A172 (cell line): ENCODE measurements at places on chromosomes 5 and 9. TPM values are rescaled to one million over a fixed set of nuclear protein-coding genes. Genes with fewer than 3 reads are reported as not detected.

GRCh38 chr5:38555354-38556087, 925 bp downstream of the LIFR start:
- DNase-seq = no peak

GRCh38 chr9:30244877-30245276, 2139.6 kb upstream of the ACO1 start:
- DNase-seq = no peak

Gene CEL
- 0.77 and 1.0 TPM in 2 replicates for total RNA-seq

GRCh38 chr5:64954518-64954917, 185.8 kb downstream of the CWC27 start:
- DNase-seq = no peak

Gene DPH7
- total RNA-seq = 47.4 and 56.0 TPM in 2 replicates

DNA sequence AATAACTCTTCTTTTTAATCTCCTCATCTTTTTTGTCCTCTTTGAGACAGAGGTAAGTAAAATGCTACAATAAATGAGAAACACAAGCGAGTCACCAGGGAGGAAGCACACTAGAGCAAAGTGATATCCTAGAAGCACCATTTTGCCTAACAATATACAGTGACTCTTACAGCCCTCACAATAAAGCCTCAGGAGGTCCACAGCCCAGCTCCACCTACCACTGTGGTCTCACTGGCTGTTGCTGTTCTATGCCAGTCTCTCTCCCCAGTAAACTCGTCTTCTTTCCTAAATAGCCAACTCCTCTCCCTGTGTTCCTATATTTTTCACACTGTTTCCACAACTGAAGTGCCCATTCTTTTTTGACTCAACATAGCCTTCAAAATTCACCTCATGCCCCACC, 44.3 kb downstream of the TNFSF15 start:
- DNase-seq = no peak

GRCh38 chr9:133752739-133753446, 14.7 kb upstream of the SARDH start:
- no peak for DNase-seq

DNA sequence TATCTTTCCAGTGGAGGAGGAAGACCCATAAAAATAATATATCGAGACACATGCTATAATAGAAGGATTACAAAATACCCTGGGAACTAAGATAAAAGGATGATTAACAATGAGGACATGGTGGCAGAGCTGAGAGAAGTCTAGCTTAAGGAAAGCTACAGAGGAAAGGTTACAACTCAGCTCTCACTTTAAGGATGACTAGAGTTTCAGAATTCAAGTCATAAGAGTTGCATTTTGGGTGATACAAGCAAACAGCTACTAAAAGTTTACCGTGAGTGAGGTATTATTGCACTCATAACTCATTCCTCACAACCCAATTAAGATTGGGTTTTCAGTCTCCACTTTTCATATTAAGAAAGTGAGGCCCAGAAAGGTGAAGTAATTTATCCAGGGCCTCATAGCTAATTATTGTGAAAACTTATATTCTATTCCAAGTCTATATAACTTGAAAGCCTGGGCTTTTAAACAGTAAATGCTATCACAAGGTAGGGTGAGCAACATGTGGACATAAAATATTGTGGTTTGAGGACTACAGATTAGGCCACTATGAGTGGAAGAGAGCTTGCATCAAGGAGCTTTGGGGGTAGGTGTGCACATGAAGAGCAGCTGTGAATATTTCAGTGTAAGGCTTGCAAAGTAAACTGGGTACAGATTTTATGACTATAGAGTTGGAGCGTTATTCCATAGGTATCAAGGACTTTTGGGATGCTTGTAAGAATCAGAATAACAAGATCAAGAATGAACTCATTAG, 28.0 kb downstream of the JAKMIP2 start:
- no peak for DNase-seq

Gene SPINK9
- total RNA-seq = not detected in 2 replicates

Gene IFNA13
- total RNA-seq = not detected in 2 replicates

GRCh38 chr5:149113669-149114068, 27.6 kb upstream of the ABLIM3 start:
- peak; percentile 28 for DNase-seq

- no peak for DNase-seq
Observed at GRCh38 chr9:129595311-129595741, 25.6 kb downstream of the C9orf50 start.

Gene SPINK6
- 0.89 and 2.4 TPM in 2 replicates for total RNA-seq
